Astrocyte of the cerebellum (primary cell): ENCODE measurements at places on chromosomes 12 and 14.

GRCh38 chr12:4265280-4265679 lies 8.3 kb upstream of the CCND2 start:
- DNase-seq = no peak

- no peak for DNase-seq
Measured at GRCh38 chr14:21614240-21614639, 20.5 kb downstream of the OR10G2 start.

GRCh38 chr12:33265033-33265731 lies 174.4 kb downstream of the SYT10 start:
- DNase-seq = no peak

GRCh38 chr12:67774983-67775587 lies 126.5 kb downstream of the DYRK2 start:
- no peak for DNase-seq

GRCh38 chr12:15435597-15435996 lies 113.3 kb downstream of the PTPRO start:
- peak; percentile 12 for DNase-seq

- DNase-seq = no peak
Measured at GRCh38 chr12:117034249-117034648, 65.0 kb downstream of the TESC start.

GRCh38 chr12:26528943-26529342 lies 304.1 kb downstream of the ITPR2 start:
- DNase-seq = no peak

- DNase-seq = peak; percentile 16
Measured at GRCh38 chr12:62260733-62261683, 804 bp downstream of the USP15 start.

DNA sequence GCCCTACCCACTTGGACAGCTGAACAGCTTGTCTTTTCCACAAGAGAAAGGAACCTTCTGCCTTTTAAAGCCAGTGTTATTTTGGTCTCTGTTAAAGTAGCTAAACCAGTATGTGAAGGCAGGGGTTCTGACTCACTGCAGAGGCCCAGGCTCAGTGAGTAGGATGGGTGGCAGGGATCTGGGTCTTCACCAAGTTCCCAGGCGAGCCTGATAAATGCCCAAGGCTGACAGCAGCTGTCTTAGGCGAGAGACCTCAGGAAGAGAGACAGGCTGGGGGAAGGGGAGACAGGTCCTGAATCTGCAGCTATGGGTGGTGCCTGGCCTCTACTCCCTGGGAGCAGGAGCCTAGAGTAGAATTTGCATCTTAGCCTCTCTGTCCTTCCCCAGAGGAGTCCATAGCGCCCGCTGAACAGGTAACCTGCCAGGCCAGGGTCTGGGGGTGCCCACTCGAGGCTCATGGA lies 18.1 kb upstream of the KIF26A start:
- no peak for DNase-seq

- DNase-seq = no peak
Measured at GRCh38 chr14:99675951-99676350, 8.1 kb upstream of the CYP46A1 start.
